ENCODE measurements at places on chromosomes 7 and 10. TPM values are rescaled to one million over a fixed set of nuclear protein-coding genes. Genes with fewer than 3 reads are reported as not detected.

GRCh38 chr7:50056131-50056530 is 36.9 kb downstream of the ZPBP start:
- no peak for DNase-seq

GRCh38 chr7:158345731-158346130 is 241.9 kb downstream of the PTPRN2 start:
- no peak for DNase-seq

DNA sequence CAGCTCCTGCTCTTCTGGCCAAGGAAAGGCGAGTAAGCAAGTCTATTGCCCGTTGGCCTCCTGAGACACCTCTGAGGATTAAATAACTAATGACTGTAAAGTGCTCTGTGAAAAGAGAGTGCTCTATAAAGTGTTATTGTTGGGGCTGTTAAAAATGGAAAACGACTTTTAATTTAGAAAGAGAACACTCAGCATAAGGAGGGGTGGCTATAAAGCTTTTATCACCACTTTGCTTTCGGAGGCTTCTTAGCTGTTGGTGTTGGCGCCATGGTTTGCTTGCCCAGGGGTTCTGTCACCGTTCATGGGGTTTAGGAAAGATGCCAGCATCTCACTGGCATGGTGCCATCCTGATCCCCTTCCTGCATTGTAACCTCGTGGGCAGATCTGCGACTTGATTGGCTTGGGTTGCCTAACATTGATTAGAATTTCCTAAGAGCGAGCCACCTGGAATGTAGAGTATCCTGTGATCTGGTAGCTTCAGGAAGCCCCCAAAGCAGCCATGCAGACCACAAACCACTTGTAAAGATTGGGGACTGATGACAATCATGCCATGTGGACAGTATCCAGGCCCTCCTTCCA is 509.9 kb downstream of the LRMDA start:
- DNase-seq: no peak

The SPDYE16 gene
- not detected for total RNA-seq

The CYP2E1 gene
- 0.17 TPM for total RNA-seq

DNA sequence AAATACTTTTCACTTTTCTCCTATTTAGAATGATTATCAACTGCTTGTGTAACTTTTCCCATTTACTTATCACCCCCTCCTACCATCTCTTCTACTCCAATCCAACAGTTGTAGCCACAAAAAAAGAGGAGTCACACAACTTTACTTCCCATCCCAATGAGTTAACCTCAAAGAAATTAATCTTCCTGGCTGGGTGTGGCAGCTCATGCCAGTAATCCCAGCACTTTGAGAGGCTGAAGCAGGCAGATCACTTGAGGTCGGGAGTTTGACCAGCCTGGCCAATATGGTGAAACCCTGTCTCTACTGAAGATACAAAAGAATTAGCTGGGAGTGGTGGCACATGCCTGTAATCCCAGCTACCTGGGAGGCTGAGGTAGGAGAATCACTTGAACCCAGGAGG is 19.9 kb downstream of the SYPL1 start:
- DNase-seq: no peak

- no peak for DNase-seq
These were observed 183.5 kb downstream of the MAD1L1 start for GRCh38 chr7:2049111-2049781.

DNA sequence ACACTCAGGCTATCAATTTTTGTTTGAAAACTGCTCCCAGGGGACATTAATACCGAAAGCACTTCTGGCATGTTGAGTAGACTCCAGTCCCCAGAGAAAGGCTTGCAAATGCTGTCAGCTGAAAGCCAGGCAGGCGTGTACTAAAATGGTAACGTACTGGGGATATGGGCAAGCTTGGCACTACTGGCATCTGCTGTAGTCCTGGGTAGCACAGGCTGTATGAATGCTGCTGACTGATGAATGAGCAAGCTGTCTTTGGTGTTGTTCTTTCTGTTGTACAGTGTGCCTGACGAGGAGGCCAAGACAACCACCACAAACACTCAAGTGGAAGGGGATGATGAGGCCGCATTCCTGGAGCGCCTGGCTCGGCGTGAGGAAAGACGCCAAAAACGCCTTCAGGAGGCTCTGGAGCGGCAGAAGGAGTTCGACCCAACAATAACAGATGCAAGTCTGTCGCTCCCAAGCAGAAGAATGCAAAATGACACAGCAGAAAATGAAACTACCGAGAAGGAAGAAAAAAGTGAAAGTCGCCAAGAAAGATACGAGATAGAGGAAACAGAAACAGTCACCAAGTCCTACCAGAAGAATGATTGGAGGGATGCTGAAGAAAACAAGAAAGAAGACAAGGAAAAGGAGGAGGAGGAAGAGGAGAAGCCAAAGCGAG is 53.5 kb upstream of the AGBL3 start:
- DNase-seq: no peak

- no peak for DNase-seq
These were observed 386.1 kb downstream of the PLXDC2 start for GRCh38 chr10:20202337-20202736.

The TUBAL3 gene
- not detected for total RNA-seq

The CALCR gene
- not detected for total RNA-seq

- no peak for DNase-seq
These were observed 47.2 kb upstream of the SFTPD start for GRCh38 chr10:79995979-79996634.

The MSS51 gene
- total RNA-seq: 0.80 TPM

The NODAL gene
- total RNA-seq: not detected

DNA sequence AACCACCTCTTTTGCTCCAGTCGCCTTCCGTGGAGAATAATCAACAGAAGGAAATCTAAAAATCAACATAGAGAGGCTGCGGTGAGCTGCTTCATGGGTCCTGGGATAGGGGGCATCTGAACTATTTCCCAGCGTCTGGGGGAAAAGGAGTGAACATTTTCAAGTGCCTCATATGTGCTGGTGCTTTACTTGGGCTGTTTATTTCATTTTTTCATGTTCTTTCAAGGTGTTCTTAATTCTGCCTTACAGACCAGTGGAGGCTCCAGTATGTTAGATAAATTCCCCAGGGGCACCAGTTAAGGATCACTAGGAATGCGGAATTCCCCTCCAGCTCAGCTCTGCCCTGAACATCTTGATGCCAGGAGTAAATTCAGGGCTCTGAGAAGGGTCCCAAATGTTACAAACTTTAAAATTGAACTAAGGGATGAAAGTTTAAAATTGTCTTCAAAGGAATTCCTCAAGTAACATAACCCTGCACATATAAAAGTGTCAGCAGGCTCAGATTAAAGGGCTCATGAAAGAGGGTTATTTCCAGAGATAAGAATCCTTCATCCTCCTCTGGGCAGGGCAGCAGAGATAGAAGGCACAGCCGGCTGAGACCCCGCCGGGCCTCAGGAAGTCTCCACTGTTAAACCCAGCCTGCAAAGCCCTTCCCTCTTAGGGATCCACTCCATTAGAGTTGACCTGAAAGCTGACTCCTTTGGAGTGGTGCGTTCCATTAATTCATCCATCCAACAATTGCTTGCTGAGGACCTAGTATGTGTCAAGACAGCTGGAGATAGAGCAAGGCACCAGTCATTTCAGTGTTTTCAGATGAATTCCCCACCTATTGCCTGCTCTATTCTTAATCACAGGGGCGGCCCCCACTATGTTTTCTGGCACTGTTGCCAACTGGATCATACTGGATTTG is 345.8 kb downstream of the KCNMA1 start:
- DNase-seq: no peak

GRCh38 chr10:132627666-132628531 is 90.3 kb downstream of the INPP5A start:
- no peak for DNase-seq

The IGF2BP3 gene
- total RNA-seq: 49.3 TPM

DNA sequence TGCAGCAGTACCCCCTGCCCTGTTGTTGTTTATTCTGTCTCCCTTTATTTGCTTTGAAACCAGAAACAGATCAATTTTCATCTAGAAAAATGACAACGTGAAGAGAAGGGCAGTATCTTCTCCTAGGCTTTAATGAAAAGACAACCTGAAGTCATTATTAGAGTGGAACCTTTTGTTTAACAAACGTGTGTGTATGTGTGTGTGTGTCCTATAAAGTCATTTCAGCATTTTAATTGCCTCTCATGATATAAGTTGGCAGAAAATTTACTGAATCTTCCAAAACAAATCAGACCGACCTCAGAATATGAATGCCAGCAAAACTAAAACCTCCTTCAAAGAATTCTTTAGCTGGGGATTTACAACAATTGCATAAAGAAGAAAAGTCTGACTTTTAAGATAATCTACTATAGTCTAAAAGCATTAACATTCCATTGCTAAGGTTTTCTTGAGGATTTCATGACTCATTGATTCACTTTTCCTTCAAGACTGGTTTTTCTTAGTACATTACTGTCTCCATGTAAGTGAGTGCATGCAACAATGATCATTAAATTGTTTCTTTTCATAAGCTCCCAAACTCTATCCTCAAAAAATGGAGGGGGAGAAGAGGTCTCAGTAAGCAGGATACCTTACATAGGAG is 3.2 kb downstream of the GLI3 start:
- DNase-seq: no peak

The UBE2D4 gene
- total RNA-seq: 26.7 TPM

DNA sequence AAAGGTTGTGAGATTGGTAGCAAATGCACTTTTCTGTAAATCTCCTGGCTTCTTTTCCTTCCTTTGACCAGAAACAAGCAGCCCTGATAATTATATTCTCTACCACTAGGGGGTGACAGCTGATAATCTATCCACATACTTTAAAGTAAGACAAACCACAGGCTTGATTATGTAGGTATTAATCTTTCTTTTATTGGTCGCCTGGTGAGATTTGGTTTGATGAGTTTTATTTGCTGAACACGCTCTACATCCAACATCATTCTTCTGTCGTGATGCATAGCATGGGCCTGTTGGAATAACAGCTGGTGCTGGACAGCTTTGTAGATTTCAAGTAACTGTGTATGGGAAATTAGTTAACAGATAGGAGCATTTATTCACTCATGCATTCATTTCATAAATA is 63.5 kb downstream of the ZNF365 start:
- no peak for DNase-seq

GRCh38 chr10:33893506-33893905 is 559.0 kb upstream of the NRP1 start:
- no peak for DNase-seq

The PRF1 gene
- not detected for total RNA-seq

The POR gene
- 83.0 TPM for total RNA-seq

- DNase-seq: no peak
These were observed 316.5 kb upstream of the PHF14 start for GRCh38 chr7:10657201-10657600.

GRCh38 chr7:129864042-129864441 is 88.7 kb downstream of the UBE2H start:
- DNase-seq: no peak

DNA sequence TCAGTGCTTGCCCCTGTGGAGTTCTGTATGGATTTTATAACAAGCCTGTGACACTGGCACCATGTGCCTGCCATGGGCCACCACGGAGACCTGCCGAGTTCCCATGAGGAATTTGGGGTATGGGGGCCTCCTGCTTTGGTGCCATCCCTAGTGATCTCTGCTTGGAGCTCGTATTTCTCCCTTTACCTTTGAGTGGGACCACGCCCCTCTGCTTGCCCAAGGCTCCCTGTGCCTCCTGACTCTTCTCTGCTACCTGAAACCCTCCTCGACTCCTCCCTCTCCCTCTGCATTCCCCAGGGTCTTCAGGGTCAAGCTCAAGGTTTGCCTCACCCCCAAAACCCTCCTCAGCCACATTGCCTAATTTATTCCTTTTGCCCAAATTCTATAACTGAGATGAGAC is 225.0 kb downstream of the BUB3 start:
- no peak for DNase-seq

GRCh38 chr7:23419845-23420244 is 50.4 kb downstream of the IGF2BP3 start:
- DNase-seq: no peak

- DNase-seq: no peak
These were observed 781 bp upstream of the GRM8 start for GRCh38 chr7:127253281-127254162.

- DNase-seq: no peak
These were observed 86.9 kb upstream of the ZNF438 start for GRCh38 chr10:31118556-31118955.

The GPR15LG gene
- total RNA-seq: 1.0 TPM

GRCh38 chr7:34060196-34060947 is 155.0 kb downstream of the BMPER start:
- no peak for DNase-seq

DNA sequence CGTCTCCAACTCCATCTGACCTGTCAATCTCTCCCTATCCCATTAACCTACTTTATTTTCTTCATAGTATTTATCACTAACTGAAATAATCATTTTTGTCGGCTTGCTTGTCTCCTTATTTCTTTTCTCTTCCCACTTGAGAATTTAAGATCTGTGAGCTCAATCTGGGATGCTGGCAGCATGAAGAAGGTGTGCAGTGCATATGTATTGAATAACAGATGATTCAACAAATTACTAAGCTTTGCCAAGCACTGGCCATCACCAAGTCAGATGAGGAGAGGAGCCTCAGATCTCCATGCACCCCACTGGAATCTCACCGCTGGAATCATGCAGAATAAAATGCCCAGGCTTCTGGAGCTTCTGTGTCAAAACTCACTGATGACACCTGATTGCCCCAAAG is 47.6 kb upstream of the PPP1R3C start:
- no peak for DNase-seq

DNA sequence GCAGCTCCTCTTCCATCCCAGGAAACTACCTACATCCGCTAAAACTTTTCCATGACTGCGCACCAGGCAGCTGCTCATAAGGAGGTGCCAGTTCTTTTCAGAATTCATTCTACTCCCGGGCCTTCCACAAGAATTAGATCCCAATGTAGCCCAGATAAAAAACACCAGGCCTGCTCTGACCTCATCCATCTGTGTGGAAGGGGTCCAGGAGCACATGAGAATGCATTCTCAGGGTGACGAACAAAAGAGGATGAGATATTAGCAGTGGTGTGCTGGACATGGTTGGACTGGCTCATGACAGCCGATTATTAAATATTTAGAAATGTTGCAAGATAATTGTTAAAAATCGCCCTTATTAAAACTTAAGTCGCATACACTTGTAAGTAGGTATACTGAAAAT is 43.2 kb upstream of the STEAP1B start:
- DNase-seq: no peak

The CDH23 gene
- total RNA-seq: under 0.01 TPM

The CTAGE8 gene
- total RNA-seq: 9.5 TPM

- no peak for DNase-seq
These were observed 1.3 kb downstream of the REPIN1 start for GRCh38 chr7:150369748-150370501.

DNA sequence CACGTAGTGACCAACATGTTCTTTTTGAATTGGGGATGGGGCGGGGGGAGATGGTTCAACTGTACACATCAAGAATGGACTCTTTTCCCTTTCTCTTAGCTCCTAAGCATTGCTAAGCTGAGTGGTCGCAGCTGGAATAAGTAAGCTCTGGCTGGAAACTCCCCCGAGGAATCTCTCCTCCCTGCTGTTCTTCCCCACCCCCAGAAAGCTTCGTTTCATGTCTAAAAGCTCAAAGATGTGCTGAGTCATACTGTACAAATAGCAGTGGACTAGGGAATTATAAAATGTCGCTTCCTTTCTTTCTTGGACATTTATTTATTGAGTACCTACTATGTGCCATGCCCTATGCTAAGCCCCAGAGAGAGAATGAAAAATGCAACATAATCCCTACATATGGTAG is 191.1 kb upstream of the ADO start:
- no peak for DNase-seq

The CTNNA3 gene
- under 0.01 TPM for total RNA-seq

GRCh38 chr7:142111499-142111898 is at the start of gene MGAM2:
Gene MGAM2 (plus strand): TSS chr7:142111718. CDS start chr7:142116874, 5,156 bp downstream.
- no peak for DNase-seq

GRCh38 chr7:25454562-25455041 is 226.3 kb upstream of the NPVF start:
- DNase-seq: no peak

- DNase-seq: no peak
These were observed 50.3 kb downstream of the CARD11 start for GRCh38 chr7:2993396-2993795.

All from epithelial cell of proximal tubule (primary cell).